Activated CD4-positive, alpha-beta T cell treated with anti-CD3 and anti-CD28 coated beads, Interleukin-10, Interleukin-2, amounts not matched to agents 100 ng/mL and 50 ng/mL, durations not matched to agents 16 hours and 8 hours (primary cell): ENCODE measurements at places on chromosomes 1 and 21.
A peak's percentile ranks its signal among the peaks of the same experiment; 100 is the strongest.

- no peak for DNase-seq
Observed at GRCh38 chr1:56509713-56510641, 69.4 kb downstream of the PLPP3 start.

DNA sequence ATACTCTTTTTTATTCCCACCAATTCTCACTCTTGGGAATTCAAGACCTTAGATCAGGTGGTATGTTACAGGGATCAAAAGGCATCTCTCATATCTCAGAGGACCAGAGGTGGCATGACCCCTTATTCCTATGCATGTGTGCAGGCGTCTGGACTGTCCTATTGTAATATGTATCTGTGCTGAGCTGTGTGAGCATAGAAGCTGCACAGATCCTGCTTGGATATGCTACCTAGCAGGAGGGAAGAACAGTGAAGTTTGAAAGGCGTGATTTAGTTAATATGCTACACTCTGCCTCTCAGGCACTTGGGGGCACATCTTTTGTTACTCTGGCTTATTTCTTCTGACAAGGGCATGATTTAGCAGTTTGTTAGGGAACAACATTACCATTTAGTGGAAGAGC lies 86.7 kb upstream of the ZRANB2 start:
- DNase-seq = no peak

DNA sequence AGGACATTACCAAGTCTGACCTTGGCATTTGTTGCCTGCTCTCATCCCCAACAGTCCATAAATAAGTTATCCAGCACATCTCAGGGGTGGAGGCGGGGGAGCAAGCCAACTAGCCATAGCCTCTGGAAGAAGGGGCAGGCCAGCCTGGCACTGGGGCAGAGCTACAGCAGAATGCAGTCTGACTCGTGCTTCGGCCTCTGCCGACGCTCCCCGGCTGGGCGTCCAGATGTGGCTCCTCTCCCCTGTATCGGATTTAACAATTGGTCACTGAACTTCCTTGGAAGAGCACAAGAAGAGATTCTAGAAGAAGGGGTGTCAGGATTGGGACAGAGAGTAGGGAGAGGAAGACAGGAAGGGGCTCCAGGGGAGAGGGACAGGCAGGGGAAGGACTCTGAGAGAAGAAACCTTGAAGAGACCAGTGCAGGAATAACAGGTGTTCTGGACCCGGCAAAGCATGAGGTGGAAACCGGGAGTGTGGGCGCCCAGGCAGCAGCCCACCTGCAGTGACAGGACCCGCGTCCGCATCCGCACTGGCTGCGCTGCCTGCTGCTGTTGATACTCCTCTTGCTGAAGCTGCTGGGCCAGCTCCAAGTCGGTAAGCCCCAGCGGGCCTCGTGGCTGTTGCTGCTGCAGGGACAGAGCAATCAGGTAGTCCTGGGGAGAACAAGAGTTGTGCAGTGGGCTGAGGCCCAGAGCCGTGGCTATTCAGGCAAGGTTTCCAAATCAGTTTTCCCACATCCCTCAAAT lies 9.4 kb downstream of the MINDY1 start:
- no peak for DNase-seq

GRCh38 chr1:217048104-217048707 lies 325.0 kb upstream of the ESRRG start:
- DNase-seq = peak; percentile 2

DNA sequence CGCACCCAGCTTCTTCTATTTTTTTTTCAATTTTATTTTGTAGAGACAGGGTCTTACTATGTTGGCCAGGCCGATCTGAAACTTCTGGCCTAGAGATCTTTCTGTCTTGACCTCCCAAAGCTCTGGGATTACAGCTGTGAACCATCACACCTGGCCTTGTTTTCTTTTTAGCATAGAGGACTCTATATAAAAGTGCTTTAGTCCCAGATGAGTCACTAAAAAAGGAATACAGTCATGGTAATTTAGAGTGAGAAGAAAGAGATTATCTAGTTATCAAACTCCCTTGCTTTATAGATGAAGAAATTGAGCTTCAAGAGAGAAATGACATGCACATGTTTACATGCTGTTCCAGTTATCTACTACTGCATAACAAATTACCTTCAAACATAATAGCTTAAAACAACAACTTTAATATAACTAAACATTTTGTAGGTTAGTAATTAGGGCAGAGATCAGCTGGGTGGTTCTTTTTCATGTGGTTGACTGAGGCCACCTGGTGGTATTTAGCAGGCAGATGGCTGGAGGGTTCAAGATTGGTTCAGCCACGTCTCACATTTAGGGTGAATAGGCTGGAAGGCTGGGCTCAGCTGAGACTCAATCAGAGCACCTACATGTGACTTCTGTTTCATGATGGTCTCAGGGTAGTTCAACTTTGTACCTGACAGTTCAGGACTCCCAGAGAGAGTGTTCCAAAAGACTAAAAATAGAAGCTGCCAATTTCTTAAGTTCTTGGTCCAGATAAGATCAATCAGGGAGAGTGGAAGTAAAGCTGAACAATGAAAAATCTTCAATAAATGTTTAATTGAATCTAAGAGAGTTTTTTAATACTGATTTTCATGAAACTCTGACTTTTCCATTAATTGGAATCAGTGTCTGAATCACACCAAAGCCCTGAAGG lies 16.9 kb upstream of the MTF2 start:
- DNase-seq = peak; percentile 53

- DNase-seq = no peak
Observed at GRCh38 chr1:23561813-23562100, 2.5 kb upstream of the ID3 start.

- no peak for DNase-seq
Observed at GRCh38 chr1:174051956-174052355, 29.8 kb upstream of the RC3H1 start.

- no peak for DNase-seq
Observed at GRCh38 chr1:185108321-185108720, 48.4 kb downstream of the TRMT1L start.

DNA sequence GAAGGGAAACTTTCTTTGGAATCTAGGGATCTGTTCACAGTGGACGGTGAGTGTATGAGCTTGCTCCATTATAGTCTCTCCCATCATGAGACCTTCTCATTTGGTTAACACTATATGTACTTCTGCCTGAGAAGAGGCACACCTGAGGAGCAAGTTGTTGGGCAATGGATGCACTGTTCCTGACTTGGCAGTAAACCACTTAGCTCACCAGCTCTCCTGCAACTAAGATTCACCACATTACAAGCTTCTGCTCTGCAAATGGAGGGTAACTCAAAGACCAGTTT lies 10.2 kb downstream of the MACF1 start:
- no peak for DNase-seq

DNA sequence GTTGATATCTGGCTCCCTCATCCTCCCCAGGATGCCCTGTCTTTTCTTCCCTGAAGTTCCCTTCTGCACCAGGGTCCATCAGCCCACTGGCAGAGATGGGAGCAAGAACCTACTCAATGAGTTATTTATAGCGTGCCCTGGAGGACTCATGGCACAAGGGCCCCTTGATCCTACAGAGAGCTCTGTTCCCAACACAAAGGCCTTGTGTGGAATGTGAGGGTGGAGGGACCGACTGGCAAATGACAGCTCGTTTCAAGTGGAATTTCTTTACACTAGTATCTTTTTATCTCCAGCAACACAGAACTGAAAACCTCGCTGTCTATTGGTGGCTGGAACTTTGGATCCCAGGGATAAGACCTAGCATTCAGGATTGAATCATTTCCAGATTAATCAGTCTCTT lies 22.4 kb downstream of the CHI3L2 start:
- DNase-seq = no peak

DNA sequence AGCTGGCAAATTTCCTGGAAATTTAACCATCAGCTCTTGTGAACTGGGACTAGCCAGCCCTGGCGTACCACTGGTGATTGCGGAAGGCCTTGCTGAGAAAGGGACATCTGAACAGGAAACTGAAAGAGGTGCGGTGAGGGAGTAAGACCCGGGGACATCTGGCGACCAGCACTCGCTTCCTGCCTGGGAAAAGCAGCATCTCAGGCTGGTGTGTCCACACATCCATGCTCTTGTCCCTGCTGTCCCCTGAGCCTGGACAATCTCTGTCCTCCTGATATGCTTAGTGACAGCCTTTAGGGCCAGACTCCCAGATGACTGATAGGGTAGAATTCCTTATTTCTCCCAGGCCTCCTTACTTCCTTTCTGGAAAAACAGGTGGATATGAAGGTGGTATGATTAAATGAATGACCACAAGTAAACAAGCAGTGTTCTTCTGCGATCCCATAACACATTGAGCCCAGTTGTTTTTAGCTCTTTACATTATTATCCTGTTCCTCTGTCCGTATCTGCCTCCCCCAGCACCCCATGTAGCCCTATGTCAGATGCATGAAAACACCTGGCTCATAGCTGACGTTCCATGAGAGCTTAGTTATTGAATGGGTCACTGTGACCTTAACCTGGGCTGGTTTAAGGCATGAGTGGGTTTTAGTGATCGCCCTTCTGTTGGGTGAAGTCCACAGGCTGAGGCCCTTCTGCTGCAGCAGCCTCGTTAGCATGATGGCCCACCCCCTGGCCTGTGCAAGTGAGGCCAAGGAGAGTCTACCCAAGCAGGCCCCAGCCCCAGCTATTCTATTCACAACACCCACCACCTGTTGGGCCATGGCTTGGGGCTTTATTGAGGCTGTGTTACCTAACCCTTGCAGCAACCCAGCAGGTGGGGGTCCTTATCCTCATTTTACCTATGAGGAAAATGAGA lies 76.1 kb upstream of the GADD45A start:
- no peak for DNase-seq

- no peak for DNase-seq
Observed at GRCh38 chr1:26361605-26362122, 7.7 kb upstream of the CRYBG2 start.

DNA sequence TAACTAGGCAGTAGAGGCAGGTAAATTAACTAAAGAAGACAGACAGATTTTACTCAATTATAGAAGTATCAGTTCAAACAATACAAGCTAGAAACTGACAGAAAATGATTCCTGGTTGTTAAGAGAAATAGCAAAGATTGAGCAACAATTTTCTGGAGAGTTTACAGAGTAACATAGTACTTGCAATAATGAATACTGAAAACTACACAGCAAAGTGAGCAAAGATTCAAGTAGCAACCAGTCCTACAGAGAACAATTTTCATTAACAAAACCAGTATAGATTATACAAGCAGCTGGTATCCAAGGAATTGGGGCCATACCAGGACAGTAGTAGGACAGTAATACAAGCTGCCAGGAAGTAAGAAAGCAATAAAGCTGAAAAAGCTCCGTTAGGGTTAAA lies 37.6 kb downstream of the EYA3 start:
- no peak for DNase-seq

GRCh38 chr1:234297668-234298067 lies 75.6 kb upstream of the COA6 start:
- no peak for DNase-seq

DNA sequence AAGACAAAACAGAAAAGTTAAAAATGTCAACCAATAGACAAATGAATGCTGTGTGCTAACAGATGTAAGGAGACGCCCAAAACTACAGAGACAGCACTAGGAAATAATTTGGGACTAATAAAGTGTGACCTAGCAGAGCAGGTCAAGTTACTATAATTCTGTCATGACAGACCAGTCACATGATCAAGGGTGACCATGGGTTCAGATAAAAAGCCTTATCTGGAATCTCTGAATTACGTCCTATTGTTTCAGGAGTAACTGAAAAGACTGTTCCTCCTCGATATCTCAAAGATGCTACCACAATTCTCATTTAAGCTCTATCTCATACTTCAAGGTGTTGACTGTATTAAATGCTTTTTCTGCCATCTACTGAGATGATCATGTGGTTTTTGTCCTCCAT lies 31.6 kb downstream of the PARP1 start:
- DNase-seq = no peak

DNA sequence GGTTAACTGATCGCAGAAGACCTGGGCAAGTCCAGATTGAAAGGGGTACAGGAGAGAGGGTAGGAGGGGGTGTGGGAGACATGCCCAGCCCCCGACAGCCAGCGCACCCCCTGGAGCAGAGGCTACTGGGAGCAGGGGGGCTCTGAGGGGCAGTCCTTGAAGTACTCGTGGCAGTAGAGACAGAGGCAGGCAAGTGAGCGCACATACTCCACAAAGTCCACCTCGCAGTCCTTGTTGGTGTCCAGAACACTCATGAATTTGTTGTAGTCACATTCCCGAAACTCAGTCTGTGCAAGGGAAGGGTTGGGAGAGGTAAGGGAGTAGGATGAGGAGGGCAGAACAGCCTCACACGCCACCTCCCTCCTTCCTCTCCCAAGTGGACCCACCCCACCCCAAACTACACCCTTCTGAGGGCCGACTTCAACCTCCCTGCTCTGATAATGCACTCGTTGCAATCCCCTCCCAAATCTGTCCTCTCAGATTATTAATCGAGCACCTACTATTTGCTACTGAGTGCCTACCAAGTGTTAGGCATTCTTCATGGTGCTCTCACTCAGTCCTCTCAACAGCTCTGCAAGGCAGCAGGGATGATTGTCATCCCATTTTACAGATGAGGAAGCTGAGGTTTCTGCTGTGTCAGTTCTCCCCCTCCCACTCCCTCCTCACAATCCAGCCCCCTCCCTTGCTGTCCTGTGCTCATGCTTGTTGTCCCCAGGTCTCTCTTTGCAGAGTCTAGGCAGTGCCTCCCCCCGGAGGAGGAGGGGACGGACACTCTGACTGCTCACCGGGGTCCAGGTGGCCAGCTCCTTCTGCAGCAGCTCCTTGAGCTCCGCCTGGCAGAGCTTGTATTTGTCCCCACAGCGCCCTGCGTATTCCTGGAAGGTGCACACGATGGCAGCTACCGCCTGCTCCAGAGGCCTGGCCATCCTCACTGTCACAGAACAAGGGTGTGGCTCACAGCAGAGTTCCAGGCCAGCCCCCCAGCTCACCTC lies 1.2 kb downstream of the S100A3 start:
- no peak for DNase-seq

DNA sequence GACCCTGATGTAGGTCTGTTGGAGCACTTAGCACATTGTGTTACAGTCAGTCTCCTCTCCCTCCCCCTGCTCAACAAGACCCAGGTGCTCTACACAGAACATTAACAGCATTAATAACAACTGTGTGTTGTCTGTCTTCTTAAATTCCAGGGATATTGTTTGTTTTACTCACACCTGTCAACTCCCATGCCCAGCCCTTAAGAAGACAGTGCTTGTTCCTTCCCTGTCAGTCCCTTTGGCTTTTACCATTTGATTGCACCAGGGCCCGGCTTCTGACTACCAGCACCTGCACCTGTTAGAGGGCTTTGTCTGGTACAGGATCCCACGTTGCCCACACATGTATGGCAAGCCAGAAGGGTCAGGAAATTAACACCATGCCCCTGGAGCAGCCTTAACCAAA lies 11.7 kb downstream of the RIMKLA start:
- no peak for DNase-seq

- no peak for DNase-seq
Observed at GRCh38 chr1:112544751-112545150, 36.0 kb downstream of the WNT2B start.

- DNase-seq = peak; percentile 32
Observed at GRCh38 chr1:114468047-114468446, 43.0 kb downstream of the TRIM33 start.

GRCh38 chr1:192983349-192983980 lies 75.7 kb downstream of the UCHL5 start:
- peak; percentile 79 for DNase-seq

- DNase-seq = no peak
Observed at GRCh38 chr1:94864821-94865220, 44.7 kb downstream of the SLC44A3 start.
